Activated CD8-positive, alpha-beta T cell treated with anti-CD3 and anti-CD28 coated beads, Interleukin-2, amount 10 ng/mL, durations not matched to agents 7 days and 5 days (primary cell): ENCODE measurements at places on chromosomes 6 and 20.

DNA sequence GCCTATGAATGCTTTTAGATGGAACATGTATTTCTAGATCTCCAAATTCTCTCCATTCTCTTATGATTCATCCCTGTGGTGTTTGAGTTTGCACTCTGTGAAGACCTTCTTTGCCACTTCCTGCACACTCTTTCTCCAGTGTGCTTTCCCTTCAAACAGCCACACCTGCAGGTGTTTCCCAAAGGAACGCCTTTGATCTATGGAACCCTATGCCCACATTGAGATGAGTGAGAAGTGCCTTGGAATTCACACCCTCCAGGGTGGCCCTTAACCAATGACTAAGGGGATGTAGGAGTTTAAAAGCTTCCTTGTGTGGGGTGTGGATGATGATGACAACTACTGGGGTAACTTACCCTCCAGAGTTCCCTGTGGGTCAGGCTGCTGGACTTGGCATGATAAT is 570.1 kb downstream of the DHX35 start:
- no peak for DNase-seq

DNA sequence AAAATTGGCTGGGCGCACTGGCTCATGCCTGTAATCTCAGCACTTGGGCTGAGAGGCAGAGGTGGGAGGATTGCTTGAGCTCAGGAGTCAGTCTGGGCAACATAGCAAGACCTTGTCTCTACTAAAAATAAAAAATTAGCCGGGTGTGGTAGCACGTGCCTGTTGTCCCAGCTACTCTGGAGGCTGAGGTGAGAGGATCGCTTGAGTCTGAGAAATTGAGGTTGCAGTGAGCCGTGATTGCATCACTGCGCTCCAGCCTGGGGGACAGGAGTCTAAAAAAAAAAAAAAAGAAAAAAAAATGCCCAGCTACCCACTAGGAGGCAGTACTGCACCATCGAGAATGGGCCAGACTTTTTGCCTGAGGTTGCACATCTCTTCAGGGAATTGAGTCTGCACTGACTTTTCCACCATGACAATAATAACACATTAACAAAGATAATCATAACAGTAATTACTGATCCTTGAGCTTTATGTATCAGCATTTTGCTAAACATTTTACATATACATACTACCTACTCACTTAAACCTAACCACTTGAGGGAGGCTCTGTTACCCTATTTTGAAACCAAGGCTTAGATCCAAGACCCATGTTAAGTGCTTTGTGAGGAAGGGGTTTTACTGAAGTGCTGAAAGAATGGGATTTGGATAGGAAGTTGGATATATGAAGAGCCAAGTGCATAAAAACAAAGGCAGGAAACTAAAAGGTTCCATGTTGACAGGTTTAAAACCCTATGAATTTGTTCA is 21.0 kb downstream of the SRSF3 start:
- peak; percentile 57 for DNase-seq

DNA sequence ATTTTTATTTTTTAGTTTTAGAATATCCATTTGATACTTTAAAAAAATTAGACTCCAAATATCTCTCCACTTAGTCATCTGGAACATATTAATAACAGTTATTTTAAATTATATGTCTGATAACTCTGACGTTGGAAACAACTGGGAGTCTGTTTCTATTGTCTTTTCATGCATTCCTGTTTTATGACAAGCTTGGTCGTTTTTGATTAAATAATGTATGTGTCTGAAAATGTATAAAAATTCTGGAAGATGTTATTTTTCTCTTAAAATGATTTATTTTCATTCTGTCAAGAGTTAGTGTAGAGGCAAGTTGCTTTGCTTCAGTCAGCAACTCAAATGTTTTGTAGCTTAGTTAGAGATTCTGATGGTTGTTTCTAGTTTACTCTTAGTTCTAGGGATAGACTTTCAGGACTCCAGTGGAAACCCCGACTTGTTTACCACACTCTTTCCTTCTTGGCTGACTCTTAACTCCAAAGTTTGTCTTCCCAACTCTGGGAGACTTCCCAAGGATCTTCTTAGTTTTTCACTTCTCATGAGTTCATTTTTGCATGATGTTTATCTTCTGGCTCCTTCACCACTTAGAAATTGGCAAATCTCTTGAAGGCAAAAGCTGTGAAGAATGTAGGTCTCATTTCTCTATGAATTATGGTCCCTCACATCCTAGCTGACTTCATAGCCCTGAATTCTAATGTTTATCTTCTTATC is 190.9 kb downstream of the LAMA2 start:
- no peak for DNase-seq

- DNase-seq, result peak; percentile 71
These were observed 392.7 kb upstream of the MAN1A1 start for GRCh38 chr6:119742188-119742803.

DNA sequence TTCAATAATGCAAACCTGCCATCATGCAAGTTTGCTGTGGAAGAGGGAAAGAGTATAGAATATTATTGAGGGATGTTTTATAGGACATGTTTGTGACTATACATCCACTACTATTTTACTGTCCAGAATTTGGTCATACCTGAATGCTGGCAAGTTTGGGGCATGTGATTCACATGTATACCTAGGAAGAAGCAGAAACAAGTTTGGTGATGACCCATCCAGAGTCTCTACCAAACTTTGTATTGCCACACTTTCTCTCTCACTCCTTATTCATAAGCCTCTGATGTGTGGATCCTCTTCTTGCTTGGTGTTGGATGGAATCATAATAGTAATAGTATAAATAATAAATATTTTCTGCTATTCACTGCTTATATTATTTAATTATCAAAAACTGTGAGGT is 108.5 kb upstream of the FLRT3 start:
- no peak for DNase-seq

GRCh38 chr6:53236241-53236640 is 87.6 kb upstream of the GCM1 start:
- no peak for DNase-seq

DNA sequence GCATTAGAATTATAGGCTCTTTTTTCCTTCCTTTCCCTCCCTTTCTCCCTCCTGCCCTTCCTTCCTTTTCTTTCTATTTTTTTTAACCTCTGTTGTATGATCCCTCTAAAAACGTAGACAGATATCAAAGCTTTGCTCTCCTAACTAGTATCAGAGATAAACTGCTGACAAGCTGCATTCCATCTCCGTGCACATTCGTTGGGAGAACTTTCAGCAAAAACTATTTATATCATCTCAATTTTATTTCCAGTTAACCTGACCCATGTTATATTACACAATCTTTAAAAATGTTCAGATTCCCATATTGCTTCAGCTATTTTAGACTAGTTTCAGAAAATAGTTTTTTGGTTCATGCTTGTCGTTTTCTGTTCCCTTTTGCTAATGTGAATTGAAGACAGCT is 47.3 kb downstream of the RNF217 start:
- DNase-seq, result no peak

GRCh38 chr20:10077081-10077471 is 42.3 kb downstream of the ANKEF1 start:
- DNase-seq, result no peak

- no peak for DNase-seq
These were observed 287.6 kb downstream of the ESR1 start for GRCh38 chr6:152094992-152095592.

GRCh38 chr6:113366505-113366904 is 490.6 kb upstream of the MARCKS start:
- no peak for DNase-seq

DNA sequence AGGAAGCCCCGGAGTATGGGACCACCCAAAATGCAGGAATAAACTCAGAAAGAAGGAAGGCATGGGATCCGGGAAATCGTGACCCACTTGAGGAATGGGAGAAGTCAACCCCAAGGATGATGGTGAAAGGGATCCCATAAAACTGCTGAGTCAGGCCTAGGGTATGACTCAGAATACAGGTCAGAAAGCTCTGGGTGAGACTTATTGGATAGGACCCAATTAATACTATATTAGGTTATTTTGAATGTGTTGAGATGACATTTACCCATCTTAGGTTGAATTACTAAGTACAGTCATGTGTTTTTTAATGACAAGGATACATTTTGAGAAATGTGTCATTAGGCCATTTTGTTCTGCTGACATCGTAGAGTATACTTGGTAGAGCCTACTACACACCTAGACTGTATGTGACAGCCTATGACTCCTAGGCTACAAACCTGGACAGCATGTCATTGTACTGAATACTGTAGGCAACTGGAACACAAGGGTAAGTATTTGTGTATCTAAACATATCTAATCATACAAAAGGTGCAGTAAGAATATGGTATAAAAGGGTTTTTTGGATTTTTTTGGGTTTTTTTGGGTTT is 17.1 kb upstream of the HIVEP1 start:
- no peak for DNase-seq

DNA sequence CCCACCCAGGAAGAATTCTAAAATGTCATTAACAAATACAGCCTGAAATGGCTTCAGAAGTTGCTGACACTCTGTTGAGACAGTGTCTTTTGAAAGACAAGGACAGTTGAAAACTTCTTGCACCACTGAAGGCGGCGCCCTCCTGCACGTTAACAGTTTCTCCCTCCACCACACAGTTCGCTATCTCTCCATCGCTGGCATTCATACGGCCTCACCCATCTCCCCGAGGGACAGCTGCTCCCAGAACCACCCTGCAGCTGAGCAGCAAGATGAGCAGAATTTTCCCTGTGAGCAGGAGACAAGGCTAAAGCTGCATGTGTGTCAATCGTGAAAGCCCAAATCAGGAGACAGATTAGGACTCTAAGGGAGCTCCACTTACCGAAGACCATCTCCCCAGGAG is 113.3 kb downstream of the LY86 start:
- no peak for DNase-seq

DNA sequence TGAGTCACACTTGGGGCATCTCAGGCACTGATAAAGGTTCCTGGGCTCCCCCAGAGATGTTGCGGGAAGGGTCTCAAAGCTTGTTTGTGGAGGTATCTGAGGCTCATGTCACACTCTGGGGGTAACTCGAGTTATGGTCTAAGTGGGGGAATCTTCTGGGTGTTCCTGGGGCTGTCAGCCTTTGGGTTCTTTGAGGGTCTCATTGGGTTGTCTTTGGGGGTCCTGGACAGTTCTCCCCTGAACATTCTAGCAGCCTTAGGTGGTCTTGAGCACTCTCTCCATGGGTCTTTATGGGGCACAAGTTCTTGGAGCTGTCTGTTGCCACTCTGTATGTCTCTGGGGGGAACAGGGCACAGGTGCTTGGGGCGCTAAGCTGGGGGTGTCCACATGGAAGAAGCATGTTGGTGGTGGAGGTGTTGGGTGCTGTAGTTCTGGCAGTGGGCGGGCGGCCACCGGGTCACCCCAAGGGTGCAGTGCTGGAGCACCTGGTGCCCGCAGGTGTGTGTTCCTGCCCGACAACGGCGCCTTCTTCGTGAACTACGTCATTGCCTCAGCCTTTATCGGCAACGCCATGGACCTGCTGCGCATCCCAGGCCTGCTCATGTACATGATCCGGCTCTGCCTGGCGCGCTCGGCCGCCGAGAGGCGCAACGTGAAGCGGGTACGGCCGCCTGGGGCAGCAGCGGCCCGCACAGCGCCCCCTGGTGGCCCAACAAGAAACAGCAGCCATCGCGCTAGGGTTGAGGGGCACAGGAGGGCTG is 7.1 kb upstream of the CAPN11 start:
- peak; percentile 85 for DNase-seq

GRCh38 chr6:125995972-125996580 is 9.7 kb downstream of the TRMT11 start:
- DNase-seq, result peak; percentile 76

DNA sequence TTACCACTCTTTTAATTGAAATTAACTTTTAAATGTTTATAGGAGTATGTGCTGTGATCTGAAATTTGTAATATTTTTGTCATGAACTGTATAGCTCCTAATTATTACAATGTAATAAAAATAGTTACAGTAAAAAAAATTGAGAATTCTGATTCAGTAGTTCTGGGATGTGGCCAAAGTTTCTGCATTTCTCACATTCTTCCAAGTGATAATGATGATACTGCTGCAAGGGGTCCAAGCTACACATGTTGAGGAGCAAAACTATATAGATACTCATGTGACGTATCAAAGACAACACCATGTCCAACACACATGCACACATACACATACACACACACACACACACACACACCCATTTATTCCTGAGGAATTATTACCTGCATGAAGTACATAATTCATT is 71.0 kb upstream of the FAM83B start:
- no peak for DNase-seq

DNA sequence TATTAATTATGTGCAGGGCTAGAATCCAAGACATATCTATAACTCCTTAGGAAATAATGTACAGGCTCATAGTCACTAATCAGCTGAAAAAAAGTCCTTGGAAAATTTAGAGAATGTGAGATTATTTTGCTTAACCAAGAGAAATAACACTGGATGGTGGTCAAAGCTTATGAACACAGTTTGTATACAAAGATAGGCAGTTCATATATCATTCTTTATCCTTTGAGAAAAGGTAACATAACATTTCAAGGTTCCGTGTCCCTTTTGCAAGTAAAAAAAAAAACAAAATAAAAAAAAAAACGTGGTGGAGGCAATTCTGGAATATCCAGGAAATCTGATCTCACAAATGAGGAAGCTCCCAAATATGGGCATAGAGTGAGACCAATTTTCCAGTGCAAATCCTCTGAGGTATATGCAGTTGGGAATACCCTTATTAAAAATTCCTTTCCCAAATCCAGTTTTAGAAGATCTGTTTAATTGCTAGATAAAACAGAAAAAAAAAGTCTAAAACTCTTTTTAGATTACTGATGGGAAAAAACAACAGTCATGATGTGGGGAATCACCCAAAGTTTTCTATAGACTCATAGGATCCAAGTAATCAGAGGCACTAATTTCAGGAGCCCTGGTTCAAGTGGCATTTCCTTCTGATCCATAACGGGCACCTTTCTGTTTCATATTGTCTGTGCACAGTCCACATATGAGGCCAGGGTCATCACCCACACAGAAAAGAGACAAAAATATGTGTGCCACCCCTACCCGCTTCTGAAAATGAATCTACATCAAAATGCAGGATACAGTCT is 17.7 kb upstream of the TNFAIP3 start:
- DNase-seq, result peak; percentile 9

- DNase-seq, result no peak
These were observed 3.7 kb upstream of the BEND6 start for GRCh38 chr6:56951049-56951831.

- peak; percentile 72 for DNase-seq
These were observed 74.1 kb upstream of the TOX2 start for GRCh38 chr20:43840382-43841070.

DNA sequence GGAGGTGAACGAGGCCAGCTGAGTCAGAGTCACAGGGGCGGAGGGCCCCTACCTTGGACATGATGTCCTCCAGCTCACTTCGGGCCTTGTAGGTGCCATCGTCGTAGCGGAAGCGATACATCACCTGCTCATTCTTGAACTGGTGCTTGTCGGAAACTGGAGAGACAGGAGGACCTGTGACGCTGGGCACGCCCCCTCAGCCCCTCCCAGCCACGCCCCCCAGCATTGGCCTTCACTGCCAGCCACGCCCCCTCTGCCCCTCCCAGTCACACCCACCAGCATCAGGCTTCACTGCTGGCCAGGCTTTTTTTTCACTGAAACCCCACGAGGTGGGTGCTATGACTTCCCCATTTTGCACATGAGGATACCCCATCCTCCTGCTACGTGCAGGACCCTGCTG is 148.2 kb downstream of the PREX1 start:
- no peak for DNase-seq

DNA sequence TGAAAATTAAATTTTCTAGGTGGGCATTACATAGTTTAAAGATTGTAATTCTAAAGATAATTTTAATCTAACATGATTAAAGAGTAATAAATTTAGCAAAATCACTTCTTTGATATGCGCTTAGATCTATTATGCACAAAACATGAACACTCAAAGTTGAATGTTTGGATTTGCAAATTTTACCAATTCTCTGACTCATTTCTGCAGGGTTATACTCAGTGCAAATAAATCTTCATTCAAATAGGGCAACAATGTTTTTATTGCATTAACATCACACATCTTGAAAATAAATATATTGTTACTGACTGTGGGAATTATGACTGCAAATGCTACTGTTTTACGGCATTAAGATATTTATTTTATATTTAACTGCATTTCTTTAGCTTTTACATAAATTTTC is 110.7 kb downstream of the OGFRL1 start:
- no peak for DNase-seq
